A673 (cell line): ENCODE measurements at places on chromosomes 1 and 21. TPM values are rescaled to one million over a fixed set of nuclear protein-coding genes. Genes with fewer than 3 reads are reported as not detected.

- no peaks in the 10 kb centered on the region for H3K27me3 ChIP-seq
- H3K36me3 ChIP-seq, result no peaks in the 10 kb centered on the region
- peak; percentile 42 for DNase-seq
- no peak overlapping the region for H3K4me3 ChIP-seq
Observed at GRCh38 chr1:89615676-89616598, 17.0 kb upstream of the LRRC8C start.

DNA sequence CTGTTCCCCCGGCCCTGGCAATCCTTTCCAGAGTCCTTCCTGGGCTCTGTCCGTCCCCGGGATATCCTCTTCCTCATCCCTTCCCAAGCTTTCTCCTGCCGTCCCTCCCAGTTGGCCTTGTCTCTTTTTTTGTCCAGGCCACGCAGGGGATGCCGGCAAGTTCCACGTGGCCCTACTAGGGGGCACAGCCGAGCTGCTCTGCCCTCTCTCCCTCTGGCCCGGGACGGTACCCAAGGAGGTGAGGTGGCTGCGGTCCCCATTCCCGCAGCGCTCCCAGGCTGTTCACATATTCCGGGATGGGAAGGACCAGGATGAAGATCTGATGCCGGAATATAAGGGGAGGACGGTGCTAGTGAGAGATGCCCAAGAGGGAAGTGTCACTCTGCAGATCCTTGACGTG, 13.4 kb upstream of the SVBP start:
- no peaks in the 10 kb centered on the region for H3K27me3 ChIP-seq
- H3K4me1 ChIP-seq, result no peaks in the 10 kb centered on the region
- no peak overlapping the region for H3K4me3 ChIP-seq

The ST6GALNAC5 gene
- not detected in 2 replicates for total RNA-seq

The LRRIQ3 gene
- 0.17 and 0.33 TPM in 2 replicates for total RNA-seq

DNA sequence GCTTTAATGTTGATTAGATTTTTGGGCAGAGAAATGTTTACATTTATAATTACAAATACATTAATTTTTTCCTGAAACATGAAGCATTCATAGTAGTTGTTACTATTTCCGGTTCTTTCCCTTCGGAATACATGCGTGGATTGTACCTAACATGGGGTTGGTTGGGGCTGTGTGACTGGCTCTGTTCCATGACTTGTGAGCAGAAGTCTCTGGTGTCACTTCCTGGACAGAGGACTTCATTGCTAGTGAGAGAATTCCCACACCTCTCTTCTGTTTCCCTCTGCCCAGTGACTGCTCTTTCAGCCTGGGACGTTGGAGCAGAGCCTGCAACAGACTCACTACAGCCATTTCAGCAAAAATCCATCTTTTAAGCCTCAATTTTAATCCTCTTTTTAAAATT, 231.4 kb downstream of the GRIK1 start:
- peak overlapping the region; percentile 17 for H3K27ac ChIP-seq
- H3K4me1 ChIP-seq, result peaks cover 36% of the 10 kb centered on the region
- H3K27me3 ChIP-seq, result no peaks in the 10 kb centered on the region
- no peaks in the 10 kb centered on the region for H3K36me3 ChIP-seq

- no peak overlapping the region for H3K27ac ChIP-seq
- H3K27me3 ChIP-seq, result no peaks in the 10 kb centered on the region
- DNase-seq, result no peak
- peaks cover 9% of the 10 kb centered on the region for H3K4me1 ChIP-seq
Observed at GRCh38 chr21:26448751-26449150, 124.3 kb downstream of the CYYR1 start.
